ENCODE measurements at places on chromosomes 11 and 22.

DNA sequence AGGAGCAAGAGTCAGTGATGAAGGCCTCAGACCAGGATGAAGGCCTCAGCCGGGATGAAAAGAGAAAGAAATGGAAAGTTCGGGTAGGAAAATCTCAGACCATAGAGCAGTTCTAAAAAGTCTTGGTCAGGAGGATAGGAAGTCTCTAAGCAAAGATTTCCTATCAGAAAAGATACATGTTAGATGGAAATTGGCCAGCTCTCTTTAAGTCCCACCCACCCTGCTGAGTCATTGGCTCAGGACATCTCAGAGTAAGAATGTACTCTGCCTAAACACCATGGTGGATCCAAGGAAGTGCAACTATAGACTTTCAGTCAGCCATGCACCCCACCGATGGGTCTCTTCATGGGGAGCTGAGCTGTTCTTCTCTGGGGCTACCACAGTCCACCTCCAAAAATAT, 4.4 kb downstream of the OR8B3 start:
- no peak for DNase-seq

DNA sequence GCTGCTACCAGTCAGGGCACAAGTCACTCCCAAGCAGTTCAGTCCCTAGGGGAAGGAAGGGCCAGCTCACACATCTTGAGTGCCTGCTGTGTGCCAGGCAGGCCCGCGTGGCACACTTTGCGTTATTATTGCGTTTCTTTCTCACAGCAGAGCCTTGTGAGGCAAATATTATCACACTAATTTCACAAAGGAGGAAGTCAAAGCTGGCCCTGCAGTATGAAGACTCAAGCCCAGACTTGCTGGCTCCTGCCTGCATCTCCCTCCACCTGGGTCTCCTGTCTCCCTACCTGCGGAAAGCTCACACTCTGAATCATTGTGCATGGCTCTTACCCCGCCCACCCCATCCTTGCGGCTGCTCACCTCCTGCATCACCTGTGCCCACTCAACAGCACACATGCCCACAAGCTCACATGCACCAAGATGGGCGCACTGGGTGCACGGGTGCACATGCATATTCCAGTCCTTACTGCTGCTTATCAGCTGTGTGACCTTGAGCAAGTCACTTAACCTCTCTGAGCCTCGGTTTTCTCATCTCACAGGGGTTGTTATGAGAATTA, 31.7 kb upstream of the P2RY2 start:
- DNase-seq, result no peak

GRCh38 chr11:12274558-12275197, 102.7 kb upstream of the PARVA start:
- no peak for DNase-seq

- DNase-seq, result no peak
Measured at GRCh38 chr11:77359481-77359880, 58.0 kb upstream of the GDPD4 start.

DNA sequence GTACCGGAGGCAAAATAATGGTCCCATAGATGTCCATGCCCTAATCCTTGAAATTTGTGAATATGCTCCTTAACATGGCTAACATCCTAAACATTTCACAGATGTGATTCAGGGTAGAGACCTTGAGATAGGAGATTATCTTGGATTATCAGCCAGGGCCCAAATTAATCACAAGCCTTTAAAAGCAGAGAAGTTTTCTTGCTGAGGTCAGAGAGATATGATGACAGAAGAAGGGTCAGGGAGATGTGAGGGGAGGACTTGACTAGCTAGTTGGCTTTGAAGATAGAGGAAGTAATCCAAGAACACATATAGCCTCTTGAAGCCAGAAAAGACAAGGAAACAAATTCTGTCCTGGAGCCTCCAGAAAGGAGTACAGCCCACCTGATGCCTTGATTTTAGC, 19.1 kb upstream of the FDX1 start:
- DNase-seq, result no peak

DNA sequence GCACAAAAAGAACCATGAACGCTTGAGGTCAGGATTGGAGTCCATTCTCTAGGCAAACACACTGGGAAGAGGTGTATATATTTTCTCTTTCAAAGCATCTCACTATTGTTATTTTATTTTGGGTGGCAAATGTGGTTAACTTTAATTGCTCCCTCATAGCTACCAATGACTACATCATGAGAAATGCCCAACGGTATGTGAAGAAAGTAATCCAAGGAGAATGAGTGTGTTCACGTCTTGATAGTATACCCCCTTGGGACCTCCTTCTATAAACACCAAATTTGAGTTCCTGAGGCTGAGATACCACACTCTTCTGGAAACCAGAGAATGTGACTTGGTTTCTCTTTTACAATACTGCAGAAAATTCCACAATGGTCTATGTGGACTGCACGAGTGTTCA, 15.8 kb downstream of the OR8D1 start:
- no peak for DNase-seq

GRCh38 chr11:128719556-128719824, 25.6 kb downstream of the FLI1 start:
- DNase-seq, result no peak

DNA sequence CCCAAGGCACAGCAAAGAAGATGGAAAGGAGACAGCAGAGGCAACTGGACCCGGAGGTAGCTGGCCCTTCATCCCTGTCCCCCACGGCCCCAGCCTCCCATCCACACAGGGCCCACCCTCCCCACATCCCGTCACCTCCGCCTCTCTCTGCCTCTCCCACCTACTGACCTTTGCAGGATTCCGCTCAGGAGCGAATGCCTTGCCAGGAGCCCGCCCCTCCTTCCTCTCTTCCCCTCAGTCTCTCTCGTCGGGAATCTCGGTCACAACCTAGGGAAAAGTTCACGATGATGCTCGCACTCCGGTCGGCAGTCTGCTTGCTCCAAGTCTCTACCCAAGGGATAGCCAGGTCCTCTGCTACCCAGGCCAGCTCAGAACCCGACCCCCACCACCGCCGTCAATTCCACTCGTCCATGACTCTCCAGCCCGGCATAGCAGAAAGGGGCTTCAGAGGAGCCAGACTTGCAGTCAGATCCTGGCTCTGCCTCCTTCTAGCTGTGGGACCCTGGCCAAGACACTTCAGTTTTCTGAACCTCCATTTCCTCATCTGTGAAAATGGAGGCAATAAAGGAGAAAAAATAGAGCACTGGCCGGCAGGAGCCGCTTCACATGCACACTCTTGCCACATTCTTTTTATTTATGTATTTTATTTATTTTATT, 10.2 kb downstream of the AHNAK start:
- DNase-seq, result no peak

- DNase-seq, result peak; percentile 14
Measured at GRCh38 chr11:64419818-64420485, 61.0 kb downstream of the RPS6KA4 start.

- DNase-seq, result no peak
Measured at GRCh38 chr11:78255919-78256318, 67.2 kb downstream of the USP35 start.

DNA sequence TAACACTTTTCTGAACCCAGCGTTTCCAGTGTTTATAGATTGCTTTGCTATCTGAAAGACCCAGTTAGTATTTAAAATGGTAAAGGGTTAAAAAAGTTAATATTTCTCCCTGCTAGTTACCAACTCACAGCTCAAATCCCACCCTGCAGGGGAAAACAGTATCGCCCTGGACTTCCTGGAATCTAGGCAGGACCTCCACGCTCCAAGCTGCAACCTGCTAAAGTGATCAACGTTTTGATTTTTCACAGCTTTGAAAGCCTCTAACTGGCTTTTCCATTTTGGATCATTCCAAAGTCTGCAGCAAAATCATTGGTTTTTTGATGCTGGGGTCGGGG, 4.6 kb downstream of the FZD4 start:
- no peak for DNase-seq

- DNase-seq, result no peak
Measured at GRCh38 chr11:1009991-1010390, 26.5 kb downstream of the MUC6 start.

DNA sequence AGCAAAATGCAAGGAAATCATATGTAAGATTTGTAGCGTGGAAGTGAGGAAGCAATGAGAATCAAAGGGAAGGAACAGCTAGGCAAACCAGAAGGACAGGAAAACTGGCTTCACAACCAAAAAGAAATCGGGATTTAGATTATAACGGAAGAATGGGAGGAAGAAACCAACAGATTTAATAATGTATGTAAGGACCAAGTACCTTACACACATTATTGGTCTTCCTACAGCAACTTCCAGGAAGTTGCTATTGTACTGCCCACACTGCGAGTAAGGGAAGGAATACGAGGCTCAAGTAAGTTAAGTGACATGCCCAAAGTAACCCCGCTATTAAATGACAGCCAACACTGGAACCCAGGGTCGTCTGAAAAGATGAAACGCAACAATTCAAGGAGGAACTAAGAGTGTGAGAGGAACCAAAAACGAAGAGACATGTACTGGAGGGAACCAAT, 473 bp downstream of the TXN2 start:
- no peak for DNase-seq

GRCh38 chr22:39183991-39184585, 31.6 kb upstream of the CBX7 start:
- DNase-seq, result peak; percentile 83

- no peak for DNase-seq
Measured at GRCh38 chr11:76781807-76782530, 1.2 kb upstream of the TSKU start.

Measured in kidney (tissue), 22 donors.